Glomerular endothelial cell (primary cell): ENCODE measurements at places on chromosomes 7 and 10.

- DNase-seq, result no peak
These were observed 724.6 kb downstream of the AUTS2 start for GRCh38 chr7:70322856-70323255.

DNA sequence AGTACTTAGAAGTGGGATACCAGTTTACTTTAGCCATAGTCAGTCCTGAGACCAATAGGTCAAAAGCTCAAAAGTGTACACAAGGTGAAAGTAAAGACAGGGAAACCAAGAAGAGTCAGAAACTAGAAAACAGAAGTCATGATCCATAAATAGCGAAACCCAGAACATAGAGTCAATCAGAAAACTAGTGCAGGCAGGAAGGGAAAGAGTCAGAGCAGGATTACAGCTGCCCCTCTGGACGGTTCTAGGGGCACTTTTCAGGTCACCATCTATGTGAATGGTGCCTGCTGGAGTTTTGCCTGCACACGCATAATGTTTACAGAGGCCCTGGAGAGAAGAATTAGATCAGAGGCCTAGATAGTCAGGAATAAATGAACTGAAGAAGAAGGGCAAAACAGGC is 22.4 kb upstream of the DMTF1 start:
- DNase-seq, result no peak

GRCh38 chr7:69643265-69643664 is 45.0 kb downstream of the AUTS2 start:
- DNase-seq, result no peak

- no peak for DNase-seq
These were observed 167.8 kb downstream of the KIF20B start for GRCh38 chr10:89869180-89869579.

- no peak for DNase-seq
These were observed 112.8 kb downstream of the CDK14 start for GRCh38 chr7:90708841-90709317.

GRCh38 chr7:2781636-2782035 is 62.5 kb downstream of the GNA12 start:
- DNase-seq, result no peak

DNA sequence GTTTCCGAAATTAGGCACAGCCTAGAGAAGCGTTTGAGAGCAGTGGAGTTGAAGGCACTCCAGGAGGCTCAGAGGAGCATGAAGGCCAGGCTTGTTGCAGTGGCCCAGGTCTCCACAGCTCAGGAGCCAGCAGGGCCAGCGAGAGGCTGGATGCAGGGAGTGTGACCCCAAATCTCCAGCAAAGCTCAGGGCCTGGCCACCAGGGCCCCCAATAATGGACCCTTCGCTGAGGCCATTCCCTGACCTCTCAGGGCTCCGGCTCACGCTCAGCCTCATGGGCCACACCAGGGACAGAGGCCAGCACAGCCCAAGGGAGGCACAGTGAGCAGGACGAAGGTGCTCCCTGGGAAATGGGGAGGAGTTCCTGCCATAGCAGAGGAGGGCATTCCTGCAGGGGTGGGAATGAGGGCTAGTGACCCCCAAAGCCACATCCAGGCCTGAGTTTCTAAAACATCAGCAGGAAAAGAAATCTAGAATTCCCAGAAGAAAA is 47.5 kb downstream of the EBF3 start:
- DNase-seq, result no peak

DNA sequence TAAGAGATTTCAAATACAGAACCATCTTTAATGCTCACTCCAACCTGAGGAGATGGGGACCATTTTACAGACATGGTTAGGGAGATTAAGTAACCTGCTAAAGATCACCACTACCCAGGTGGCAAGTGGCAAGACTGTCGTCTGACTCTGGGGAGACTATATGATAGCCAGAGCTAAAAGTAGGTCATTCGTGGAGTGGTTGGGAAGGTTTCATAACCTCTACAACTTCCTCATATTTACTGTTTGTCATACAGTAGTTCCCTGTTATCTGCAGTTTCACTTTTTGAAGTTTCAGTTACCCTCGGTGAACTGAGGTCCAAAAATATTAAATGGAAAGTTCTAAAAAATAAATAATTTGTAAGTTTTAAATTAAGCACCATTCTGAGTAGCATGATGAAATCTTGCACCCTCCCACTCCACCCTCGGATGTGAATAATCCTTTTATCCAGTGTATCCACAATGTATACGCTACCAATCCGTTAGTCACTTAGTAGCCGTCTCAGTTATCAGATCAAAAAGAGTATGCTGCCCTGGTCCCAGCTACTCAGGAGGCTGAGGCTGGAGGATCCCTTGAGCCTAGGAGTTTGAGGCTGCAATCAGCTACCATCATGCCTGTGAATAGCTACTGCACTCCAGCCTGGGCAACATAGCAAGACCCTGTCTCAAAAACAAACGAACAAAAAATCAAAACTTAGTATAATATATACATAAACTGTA is 14.9 kb upstream of the LGI1 start:
- no peak for DNase-seq
